ENCODE measurements at places on chromosomes 6 and 20.
A peak's percentile ranks its signal among the peaks of the same experiment; 100 is the strongest.

- no peak for DNase-seq
Observed at GRCh38 chr6:45881705-45882467, 133.8 kb downstream of the CLIC5 start.

DNA sequence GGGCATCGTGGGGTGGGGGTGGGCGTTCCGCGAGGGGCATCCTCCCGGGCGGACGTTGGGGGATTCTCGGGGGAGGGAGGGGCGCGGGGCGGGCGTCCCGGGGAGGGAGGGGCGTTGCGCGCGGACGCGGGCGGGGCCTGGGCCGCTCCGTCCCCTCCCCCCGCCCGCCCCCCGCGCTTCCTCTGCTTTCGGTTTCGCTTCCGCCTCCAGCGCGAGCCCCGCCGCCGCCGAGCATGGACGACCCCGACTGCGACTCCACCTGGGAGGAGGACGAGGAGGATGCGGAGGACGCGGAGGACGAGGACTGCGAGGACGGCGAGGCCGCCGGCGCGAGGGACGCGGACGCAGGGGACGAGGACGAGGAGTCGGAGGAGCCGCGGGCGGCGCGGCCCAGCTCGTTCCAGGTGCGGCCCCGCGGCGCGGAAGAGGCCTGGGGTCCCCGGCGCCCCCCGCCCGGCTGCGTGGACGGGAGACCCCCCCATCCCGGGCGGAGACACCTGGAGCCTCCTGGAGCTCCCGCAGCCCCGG lies at the start of gene OGFR:
OGFR (plus strand) TSS at position 209 of the 528 bp plus-strand sequence; CDS start at position 234, 25 bp downstream.
- DNase-seq = peak; percentile 51

- no peak for DNase-seq
Observed at GRCh38 chr6:79421707-79422484, 115.3 kb downstream of the LCA5 start.

DNA sequence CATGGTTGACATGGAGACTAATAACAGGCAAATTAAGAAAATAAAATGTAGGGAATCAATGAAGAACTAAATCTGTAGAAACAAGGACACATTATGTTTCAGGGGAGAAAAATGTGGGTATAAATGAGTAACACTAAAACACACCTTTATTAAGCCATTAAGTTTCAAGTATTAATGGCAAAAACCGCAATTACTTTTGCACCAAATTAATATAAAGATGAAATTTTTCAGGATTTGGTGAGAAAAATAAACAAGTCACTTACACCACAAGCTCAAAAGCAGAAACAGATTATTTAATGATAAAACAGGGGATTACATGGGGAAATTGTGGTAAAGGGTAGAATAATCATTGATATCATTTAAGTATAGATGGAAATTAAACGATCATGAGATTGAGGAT lies 793.8 kb upstream of the FLRT3 start:
- DNase-seq = no peak

GRCh38 chr6:56299916-56300315 lies 52.5 kb upstream of the COL21A1 start:
- DNase-seq = no peak

DNA sequence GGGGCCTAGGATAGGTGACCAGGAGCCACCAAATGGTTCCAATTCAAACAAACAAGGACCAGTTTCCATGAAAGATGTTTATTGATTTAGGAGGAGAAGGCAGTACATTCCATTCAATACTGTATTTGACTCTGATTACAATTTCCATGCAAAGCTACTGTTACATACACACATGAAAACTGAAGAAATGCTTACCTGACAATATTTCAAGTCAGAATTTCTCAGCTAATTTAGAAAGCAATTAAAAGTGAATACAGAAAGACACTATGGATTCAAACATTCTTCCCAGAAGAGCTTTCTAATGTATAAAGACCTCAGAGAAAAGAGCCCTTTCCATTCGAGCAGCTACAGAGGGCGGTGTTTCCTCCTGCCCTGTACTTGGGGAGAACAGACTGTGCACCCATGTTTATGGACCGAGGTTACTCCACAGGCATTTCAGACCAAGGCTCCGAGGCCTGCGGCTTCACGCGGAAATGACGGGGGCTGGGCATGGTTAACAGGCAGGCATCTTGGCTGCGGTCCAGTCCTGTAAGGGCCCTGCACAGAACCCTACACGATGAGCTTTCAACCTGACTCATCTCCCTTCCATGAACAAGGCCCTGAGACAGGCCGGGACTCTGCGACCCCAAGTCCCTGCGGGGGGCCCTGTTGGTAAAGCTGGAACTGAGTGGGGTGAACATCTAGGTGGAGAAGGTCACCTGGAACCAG lies 25.7 kb upstream of the TCFL5 start:
- peak; percentile 60 for DNase-seq

- DNase-seq = no peak
Observed at GRCh38 chr6:113599444-113599843, 257.7 kb upstream of the MARCKS start.

DNA sequence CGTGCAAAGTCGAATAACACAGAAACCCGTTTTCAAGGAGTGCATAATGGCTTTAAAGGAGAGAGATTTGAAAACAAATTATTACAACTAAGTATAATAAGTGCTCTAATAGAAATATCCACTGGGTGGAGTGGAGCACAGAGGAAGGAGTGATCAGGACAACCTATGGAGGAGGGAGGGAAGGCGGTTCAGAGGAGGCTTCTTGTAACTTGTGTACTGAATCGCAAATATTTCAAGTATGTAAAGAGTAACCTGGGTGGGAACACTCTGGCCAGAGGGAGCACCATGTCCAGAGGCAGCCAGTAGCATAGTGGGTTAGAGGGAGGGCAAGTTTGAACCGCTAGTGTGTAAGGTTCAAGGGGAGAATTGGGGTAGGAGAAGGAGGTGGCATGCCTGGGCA lies 21.6 kb upstream of the TNFAIP3 start:
- DNase-seq = no peak

Data from NCI-H510A (cell line).